ENCODE measurements at places on chromosomes 2 and 18.

DNA sequence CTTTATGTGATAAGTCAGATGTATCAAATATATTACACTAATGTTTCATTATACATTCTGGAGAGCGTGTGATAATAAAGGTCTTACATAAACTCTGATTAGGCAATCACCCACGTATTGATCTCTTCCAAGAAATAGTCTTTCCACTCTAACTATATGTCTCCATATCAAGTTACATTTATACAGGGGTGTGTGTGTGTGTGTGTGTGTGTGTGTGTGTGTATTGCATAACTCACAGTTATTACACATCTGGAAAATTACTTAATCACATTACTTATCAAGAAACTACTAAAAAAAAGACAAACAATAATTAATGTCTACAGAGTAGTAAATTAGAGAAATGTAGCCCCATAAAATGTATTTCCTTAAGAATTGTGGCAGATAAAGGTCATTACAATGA, 339.8 kb downstream of the CDH19 start:
- no peak for DNase-seq

- no peak for DNase-seq
Observed at GRCh38 chr2:133293544-133294353, 274.5 kb downstream of the NCKAP5 start.

GRCh38 chr2:177322801-177323261, 58.3 kb upstream of the NFE2L2 start:
- DNase-seq, result no peak

DNA sequence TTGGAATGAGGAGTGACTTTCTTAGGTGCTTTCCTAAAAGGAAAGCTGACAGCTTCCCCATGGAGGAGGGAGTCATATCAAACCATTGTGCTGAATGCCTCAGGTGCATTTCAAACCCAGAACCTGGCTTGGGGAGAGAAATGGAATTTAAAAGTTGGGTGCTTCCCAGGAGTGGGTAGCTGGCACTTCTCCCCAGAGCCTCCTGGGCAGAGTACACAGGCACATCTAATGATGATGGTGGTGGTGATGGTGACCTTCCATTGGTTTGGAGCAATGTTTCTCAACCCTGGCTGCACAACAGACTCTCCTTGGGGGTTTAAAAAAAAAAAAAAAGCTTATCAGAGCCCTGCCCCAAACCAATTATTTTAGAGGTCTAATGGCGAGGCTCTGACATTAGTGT, 8.3 kb downstream of the FOSL2 start:
- DNase-seq, result no peak
